ENCODE measurements at places on chromosomes 6 and 20. TPM values are rescaled to one million over a fixed set of nuclear protein-coding genes. Genes with fewer than 3 reads are reported as not detected.

DNA sequence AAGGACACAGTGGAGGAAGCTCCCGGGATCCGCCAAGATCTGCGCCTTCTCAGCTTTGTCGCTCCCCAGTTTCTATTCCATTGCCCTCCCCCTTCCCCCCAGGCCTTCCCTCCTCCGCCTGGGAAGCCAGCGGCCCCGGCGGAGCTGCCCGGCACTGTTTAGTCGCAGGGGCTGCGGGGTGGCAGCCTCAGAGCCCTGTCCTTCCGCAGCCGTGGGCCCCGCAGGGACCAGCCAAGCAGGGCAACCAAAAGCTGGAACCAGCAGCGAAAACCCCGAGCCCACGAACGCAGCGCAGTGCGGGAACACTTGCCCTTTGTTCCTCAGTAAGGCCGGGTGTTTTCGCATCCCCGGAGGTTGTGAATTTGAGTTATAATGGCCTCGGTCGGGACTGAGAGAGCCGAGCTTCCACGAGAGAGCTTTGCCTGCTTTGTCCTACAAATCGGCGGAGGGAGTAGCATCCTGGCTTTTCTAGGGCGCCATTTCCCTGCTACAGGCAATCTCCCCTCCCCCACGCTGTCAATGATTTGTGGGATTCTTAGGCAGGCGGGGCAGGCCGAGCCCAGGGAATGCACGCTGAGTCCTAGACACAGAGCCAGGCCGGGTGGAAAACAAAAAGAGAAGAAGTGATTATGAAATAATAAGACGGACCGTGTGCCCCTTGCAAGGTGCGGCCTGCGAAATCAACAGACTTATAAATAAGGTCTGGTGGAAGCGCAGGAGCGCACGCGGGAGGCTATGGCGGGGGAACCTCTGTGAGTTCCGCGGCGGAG, 4.0 kb upstream of the TUBB2B start:
- no peaks in the 10 kb centered on the region for H3K36me3 ChIP-seq
- H3K4me1 ChIP-seq = peaks cover 55% of the 10 kb centered on the region
- peak overlapping the region; percentile 83 for H3K27ac ChIP-seq
- H3K4me3 ChIP-seq = peak overlapping the region; percentile 45
- DNase-seq = peak; percentile 84

DNA sequence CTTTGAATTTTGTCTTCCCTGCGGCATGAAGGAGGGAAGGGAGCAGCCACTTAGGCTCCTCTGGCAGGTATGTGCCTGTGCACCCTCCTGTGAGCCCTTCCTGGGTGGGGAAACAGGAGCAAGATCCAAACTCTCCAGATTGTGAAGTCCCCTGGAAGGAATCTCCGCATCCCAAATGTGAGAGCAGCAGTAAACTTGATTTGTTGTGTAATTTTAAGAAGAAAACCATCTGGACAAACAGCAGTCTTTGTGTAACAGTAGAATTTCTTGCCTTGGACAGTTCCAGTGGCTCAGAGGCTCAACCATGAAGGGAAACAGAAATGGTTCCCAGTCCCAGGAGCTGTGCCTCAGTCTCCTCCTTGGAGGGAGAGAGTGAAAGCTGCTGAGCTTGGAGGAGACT, 39.7 kb downstream of the CDH26 start:
- no peak for DNase-seq
- H3K4me3 ChIP-seq = no peak overlapping the region
- no peaks in the 10 kb centered on the region for H3K4me1 ChIP-seq
- no peak overlapping the region for H3K27ac ChIP-seq
- H3K27me3 ChIP-seq = no peaks in the 10 kb centered on the region

DNA sequence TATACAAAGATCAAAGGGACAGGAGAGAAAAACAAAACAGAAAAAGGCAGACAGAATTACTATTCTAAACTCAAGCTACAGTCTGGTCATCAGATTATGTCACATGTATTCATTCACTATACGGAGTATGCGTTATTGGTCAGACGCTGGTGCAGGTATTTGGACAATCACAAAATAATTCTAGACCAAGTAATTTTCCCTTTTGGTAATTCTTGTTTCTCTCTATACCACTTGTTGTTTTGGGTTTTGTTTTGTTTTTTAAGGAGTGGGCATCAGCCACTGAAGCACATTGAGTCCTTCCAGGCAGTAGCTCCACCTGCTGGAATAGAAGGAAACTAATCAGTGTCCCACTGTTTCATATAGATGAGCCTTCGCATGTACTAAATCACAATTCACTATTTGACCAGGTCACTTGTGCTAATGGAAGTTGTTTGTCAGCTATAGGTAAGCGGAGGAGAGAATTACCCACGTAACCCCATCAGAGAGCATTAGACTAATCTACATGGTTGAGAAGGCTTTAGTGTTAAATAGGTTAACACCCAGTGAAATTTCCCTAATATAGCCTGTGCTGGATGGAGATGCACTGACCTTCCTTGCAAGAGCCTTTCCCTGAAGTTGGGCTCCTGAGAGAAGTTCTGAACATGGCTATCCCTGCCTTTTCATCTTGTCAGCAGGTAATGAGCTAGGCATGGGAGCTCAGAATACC, 77.9 kb downstream of the TNFAIP3 start:
- H3K4me1 ChIP-seq = no peaks in the 10 kb centered on the region
- H3K27me3 ChIP-seq = no peaks in the 10 kb centered on the region
- no peak overlapping the region for H3K4me3 ChIP-seq
- H3K27ac ChIP-seq = no peak overlapping the region
- no peak for DNase-seq

Gene ELOVL4
- total RNA-seq = 0.32 TPM

Gene PRKN
- total RNA-seq = 4.5 TPM

Gene ARFGEF3
- 6.7 TPM for total RNA-seq

Gene PKHD1
- total RNA-seq = 0.60 TPM

DNA sequence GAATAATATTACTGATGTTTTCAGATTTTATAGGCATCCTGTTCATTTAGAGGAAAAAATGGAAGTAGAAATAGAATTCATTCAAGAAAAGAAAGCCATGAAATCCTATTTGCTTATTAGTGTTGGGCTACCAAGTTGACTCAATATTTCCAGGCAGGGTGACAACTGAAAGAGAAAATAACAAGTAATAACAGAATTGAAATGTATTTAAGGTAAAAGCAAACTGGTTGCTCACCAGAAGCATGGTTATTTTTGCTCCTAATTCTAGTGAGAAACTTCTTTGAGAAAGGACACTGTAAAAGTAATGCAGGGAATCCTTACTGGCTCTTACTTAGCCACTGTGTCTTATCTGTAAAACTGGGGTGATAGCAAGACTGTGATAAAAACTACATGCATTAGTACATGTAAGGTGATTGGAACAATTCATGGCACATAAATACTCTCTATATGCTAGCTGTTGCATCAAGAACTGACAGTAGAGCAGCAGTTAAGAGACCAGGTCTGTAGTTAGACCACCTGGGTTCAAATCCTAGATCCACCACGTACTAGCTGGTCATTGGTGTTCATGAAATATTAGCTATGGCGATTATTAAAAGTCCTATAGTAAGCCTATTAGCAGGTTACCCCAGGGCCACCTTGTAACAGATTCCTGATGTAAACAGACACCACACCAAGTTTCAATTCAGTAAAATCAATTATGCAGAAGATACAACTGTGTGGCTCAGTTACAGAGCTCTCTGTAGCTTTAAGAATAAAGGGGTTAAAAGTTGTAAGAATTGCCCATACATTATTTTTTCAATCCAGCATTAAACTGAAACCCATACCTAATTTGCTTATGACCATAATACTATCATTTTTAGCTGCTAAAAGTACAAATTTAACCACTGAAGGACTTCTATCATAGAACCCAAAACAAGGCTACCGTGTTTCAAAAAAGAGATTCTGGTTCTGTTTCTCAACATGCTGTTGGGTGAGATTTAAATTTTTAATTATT, 159.2 kb upstream of the COL21A1 start:
- no peak overlapping the region for H3K4me3 ChIP-seq
- H3K27ac ChIP-seq = no peak overlapping the region

DNA sequence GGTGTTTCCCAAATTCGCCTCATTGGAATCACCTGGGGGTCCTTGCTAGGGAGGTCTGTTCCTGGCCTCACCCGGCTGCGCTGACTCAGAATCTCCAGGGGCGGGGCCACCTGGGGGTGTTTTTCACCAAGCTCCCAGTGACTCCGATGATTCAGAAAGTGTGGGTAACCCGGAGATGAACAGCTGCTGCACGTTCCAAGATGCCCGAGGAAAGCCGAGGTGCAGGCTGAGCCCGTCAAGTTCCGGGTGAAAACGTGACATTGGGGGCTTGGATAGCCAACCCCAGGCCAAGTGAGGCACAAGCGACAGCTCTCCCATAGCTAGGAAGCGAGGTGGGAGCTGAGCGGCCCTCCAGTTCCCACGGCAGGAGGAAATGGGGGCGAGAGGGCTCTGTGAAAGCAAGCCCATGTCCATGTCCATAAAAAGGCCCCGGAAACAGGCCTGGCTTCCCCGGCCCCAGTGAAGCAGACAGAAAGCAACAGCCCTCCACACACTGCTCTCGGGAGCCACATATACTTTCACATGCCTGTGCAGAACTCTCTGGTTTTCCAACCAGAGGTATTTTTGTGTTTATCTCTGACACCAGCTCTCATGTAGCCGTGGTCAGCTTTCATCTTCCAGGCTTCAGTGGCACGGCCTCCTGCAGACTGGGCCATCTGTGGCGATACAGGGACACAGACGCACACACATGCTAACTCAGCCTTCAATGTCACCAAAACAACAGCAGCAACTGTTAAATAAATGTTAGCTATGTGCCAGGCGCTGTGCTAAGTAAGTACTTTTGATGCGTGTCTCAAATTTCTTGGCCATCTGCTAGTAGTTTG, 90.7 kb upstream of the CCDC28A start:
- DNase-seq = no peak
- H3K4me1 ChIP-seq = no peaks in the 10 kb centered on the region
- H3K27ac ChIP-seq = no peak overlapping the region
- H3K27me3 ChIP-seq = no peaks in the 10 kb centered on the region

- H3K36me3 ChIP-seq = no peaks in the 10 kb centered on the region
- H3K27me3 ChIP-seq = no peaks in the 10 kb centered on the region
- H3K27ac ChIP-seq = no peak overlapping the region
- H3K4me1 ChIP-seq = peaks cover 9% of the 10 kb centered on the region
Observed at GRCh38 chr6:138484018-138484731, 15.1 kb downstream of the NHSL1 start.

DNA sequence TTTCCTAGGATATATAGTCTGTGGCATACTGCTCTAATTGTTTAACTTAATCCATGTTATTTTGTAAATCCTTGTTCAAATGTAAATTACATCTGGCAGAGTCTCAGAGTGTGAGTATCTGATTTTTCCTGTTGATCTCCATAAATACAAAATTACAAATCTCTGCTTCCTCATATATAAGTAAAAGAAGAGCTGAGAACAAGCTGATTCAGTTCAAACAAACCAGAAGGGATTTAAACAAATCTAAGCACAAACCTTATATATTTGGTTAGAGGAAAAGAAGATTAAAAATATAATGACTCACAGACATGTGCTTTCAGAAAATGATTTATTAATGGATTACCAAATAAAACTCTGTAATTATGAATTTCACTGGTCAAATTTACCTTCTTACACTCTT, 37.3 kb downstream of the KIF13A start:
- H3K4me1 ChIP-seq = no peaks in the 10 kb centered on the region
- DNase-seq = no peak
- no peak overlapping the region for H3K4me3 ChIP-seq
- H3K27me3 ChIP-seq = no peaks in the 10 kb centered on the region

DNA sequence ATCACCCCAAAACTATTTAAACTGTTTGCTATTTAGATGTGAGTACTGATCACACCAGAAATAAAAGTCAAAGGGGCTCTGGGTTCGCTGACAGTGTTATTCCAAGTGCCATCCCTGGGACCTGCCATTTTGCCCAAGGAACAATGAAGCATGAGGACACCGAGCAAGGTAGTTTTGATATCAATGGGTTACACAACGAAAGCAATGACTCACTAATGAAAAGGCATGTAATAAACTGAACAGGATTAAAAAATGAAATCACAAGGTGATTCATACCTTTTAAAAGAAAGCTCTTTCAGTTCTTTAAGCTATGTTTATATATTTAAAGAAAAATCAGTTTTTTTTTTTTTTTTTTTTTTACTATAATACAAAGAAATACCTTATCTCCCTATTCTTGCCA, 102.0 kb downstream of the HS3ST5 start:
- no peak for DNase-seq
- no peak overlapping the region for H3K4me3 ChIP-seq
- H3K4me1 ChIP-seq = no peaks in the 10 kb centered on the region
- no peak overlapping the region for H3K27ac ChIP-seq
- no peaks in the 10 kb centered on the region for H3K27me3 ChIP-seq

Gene ANKRD66
- not detected for total RNA-seq

DNA sequence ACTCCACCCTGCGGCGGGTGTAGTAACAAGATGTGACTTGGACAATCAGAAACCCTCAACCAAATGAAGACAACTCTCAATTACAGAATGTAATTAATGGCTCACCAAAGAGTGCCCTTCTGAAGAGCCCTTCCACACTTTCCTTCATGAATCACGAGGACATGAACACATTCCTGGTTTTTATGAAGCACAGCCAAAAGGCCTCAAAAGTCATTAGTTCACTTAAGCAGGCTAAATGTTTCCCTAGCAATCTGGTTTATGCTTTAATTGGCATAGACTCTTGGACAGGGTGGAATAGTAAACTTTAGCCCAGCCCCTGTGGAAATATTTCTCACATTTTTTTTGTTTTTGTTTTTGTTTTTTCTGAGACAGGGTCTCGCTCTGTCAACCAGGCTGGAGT, 20.5 kb downstream of the CPNE5 start:
- H3K36me3 ChIP-seq = no peaks in the 10 kb centered on the region
- DNase-seq = no peak
- no peaks in the 10 kb centered on the region for H3K27me3 ChIP-seq
- H3K4me3 ChIP-seq = no peak overlapping the region
- H3K4me1 ChIP-seq = no peaks in the 10 kb centered on the region
- H3K27ac ChIP-seq = no peak overlapping the region

- no peak overlapping the region for H3K27ac ChIP-seq
- H3K4me3 ChIP-seq = no peak overlapping the region
- no peaks in the 10 kb centered on the region for H3K4me1 ChIP-seq
- H3K36me3 ChIP-seq = no peaks in the 10 kb centered on the region
- no peaks in the 10 kb centered on the region for H3K27me3 ChIP-seq
Observed at GRCh38 chr6:46269447-46270229, 98.9 kb upstream of the ENPP5 start.

Gene SALL4
- total RNA-seq = not detected

GRCh38 chr6:114446342-114446741, 103.5 kb upstream of the HS3ST5 start:
- H3K4me1 ChIP-seq = no peaks in the 10 kb centered on the region
- peak overlapping the region; percentile 11 for H3K27ac ChIP-seq
- H3K36me3 ChIP-seq = no peaks in the 10 kb centered on the region
